ENCODE measurements at places on chromosomes 11 and 22.

- no peak for DNase-seq
Measured at GRCh38 chr22:38613588-38613987, 42.6 kb downstream of the FAM227A start.

- no peak for DNase-seq
Measured at GRCh38 chr11:64608636-64609035, 17.6 kb downstream of the SLC22A12 start.

- DNase-seq = no peak
Measured at GRCh38 chr11:61880031-61880430, 11.3 kb downstream of the FADS3 start.

DNA sequence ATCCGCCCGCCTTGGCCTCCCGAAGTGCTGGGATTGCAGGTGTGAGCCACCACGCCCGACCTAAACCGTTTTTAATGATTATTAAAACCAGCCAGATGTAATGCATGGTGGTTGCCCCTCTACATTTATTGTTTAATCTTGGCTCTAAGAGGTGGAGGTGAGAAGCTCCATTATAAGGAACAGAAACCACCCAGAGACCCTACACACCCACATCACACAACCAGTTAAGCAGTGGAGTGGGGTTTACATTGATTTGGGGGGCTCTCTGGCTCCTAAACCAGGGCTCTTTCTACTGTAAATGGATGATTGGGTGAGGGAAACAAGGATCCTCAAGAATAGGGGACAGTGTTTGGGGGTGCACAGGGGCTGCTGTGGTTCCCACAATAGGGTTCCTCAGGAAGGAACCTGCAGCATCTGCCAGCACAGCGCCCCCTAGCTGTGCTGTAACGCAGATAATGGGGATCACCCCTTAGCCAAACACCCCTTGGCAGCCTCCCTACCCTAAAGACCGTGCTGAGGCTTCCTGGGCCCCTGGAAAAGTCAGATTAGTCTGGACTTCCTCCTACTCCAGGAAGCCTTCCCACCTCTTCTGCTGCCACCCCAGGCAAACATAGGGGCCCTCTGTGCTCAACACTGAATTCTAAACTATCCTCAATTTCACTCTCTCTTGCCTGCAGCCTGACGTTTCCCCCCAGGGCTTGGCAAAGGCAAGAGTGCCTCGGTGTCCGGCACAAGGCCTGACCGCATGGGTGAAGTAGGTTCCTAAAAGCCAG, 2.4 kb downstream of the MPST start:
- no peak for DNase-seq

DNA sequence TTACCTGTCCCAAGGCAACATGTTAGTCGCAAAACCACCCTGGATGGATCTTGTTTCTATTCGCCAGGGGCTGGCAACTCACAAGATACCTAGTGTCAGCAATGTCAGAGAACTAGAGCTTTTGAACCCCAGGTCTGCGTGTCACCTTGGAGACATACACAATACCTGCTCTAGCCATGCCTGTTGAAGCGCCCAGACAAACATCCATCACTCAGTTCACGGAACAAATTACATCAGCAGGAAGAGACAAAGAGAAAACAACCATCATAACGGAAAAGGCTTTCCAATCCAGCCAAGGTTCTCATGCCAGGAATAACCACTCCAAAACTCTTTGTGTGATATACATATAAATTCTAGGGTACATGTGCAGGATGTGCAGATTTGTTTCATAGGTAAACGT, 2.2 kb downstream of the CD59 start:
- no peak for DNase-seq

DNA sequence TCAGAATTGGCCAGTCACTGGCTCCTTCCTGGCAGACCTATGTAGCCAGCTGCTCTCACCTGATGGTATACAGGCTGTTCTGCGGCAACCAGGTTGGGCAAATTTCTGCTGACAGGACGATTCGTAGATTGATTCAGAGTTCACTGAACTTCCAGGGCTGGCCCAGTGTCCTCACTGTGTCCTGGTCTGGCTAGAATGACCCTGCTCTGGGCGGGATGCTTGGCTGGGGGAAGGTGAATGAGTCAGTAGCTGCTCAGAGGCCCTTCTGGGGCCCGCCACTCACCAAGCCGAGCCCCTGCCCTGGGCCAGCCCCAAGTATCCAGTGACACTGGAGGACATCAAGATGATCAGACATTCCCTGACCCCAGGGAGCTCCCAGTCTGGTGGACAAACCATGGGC, 62.9 kb upstream of the WNT11 start:
- no peak for DNase-seq

GRCh38 chr11:47477323-47477722, 28.4 kb upstream of the RAPSN start:
- DNase-seq = no peak

DNA sequence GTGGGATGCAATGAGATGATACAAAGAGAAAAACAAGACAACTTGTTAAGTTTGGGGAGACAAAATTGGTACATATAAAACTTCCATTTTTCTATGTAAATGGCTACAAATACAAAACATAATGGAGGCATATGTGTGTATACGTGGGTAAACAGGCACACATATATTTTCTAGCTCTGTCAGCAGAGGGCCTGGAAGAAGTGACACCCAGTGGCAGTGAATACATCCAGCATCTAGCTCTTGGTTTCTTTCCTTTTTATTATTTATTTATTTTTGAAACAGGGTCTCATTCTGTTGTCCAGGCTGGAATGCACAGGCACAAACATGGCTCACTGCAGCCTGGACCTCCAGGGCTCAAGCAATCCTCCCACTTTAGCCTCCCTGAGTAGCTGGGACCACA, 5.0 kb upstream of the RASL10A start:
- DNase-seq = no peak

- no peak for DNase-seq
Measured at GRCh38 chr11:35139722-35140282, 831 bp downstream of the CD44 start.

GRCh38 chr11:126607776-126608541, 252.5 kb downstream of the ST3GAL4 start:
- DNase-seq = no peak

GRCh38 chr11:130675917-130676316, 227.5 kb downstream of the ADAMTS15 start:
- DNase-seq = no peak

DNA sequence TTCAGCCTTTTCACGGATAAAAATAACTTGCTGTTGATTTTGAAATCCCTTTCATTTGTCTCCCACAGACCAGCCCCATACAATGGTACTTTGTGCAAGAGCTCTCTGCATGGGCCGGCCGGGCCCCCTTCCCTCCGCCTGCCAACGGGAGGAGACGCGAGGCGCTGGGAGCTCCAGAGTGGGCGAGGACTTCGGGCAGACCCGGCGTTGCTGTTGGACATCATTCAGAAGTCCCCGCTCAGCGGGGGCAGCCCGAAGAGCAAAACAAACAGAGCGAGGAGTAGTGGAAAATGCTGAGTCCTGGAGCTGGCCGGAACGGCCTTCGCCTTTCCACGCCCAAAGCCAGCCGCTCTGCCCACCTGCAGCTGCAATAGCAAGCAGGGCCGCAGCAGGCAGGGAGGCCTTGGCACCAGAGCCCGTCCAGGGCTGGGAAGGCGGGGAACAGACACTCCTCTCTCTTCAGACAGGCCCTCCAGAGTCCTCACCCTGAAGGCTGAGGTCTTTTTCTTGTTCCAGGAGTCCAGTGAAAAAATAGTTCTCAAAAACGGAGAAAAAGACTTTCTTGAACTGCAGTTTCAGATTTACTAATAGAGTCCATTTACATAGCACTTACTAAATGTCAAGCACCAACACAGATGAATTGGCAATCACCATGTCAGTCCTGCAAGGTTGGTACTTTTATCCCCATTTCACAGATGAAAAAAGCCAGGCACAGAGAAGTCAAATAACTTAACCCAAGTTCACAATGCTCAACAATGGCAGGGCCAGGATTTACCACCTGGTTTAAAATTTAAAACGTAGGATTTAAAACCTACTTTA, 135.5 kb downstream of the ETS1 start:
- DNase-seq = no peak

DNA sequence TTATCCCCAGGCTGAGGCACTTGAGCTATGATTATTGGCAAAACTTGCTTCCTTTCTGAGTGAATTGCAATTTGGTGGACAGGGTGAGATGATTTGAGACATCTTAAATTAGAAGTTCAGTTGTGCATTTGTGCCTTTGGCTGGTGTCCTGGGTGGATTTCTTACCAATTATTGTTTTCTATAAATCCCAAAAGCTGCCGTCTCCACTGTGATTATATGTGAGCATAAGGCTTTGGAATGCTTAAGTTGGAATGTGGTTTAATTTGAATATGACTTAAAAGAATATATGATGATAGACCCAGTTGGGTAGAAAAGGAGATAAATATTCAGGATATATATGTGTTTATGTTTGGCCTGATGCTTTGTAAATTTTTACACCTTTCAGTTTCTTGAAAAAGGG, 70.0 kb downstream of the EXT2 start:
- DNase-seq = no peak

- DNase-seq = no peak
Measured at GRCh38 chr22:17205432-17205831, 13.8 kb downstream of the ADA2 start.

DNA sequence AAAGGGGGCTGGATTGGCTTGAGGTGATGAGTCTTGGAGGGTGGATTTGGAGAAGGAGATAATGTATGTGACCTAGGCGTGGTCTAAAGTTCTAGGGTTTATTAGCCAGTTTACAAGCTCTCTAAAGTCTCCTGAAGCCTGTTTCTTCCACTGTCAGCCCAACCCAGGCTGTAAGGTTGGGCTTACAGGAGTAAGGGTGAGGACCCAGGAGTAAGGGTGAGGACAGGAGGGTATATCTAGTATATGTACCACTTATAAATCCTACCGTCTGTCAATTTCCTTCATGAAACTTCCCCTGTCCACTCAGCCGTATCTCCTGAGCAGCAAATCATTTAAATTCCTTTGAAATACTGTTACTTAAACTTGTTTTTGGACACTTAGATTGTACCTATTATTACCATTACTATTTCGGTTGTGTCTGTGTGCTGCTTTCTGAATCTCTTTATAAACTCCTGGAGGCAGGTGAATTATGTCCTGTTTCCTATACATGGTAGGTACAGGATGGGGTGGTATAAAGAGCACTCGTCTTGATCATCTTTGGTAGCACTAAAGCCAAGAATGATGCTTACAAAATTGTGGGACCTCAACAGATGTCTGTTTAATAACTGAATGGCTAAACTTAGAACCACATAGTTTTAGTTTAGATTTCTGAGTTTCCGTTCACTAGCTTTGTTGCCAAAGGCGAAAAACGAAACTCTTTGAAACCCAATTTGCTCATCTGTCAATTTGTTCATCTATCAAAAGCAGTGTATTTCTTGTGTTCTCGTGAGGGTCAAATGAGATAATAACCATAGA, 192.0 kb downstream of the GRIK4 start:
- DNase-seq = no peak

GRCh38 chr22:49295851-49296560, 531.7 kb downstream of the BRD1 start:
- no peak for DNase-seq

DNA sequence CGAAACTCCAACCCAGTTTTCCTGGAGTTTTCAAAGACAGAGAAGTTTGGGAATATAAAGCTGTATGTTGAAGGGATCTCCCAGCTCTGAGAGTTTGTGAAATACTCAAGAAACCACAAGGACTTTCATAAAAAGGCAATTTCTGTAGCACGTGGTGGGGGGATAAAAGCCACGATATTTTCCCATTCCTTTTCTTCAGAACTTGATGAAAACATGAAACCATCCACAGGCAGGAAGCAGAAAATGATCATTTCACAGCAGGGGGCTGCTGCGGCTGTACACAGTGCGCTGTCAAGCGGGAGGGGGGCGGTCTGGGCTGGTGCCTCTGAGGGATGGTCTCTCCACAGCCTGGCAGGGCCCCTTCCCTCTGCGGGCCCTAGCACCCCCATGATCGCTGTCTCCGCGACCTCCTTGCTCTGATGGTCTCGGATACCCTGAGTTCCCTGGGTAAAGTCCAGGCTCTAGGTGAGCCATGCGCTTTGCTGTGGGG, 423.2 kb downstream of the MN1 start:
- DNase-seq = peak; percentile 62

- DNase-seq = no peak
Measured at GRCh38 chr11:7900686-7901085, 30.4 kb downstream of the OR10A6 start.

GRCh38 chr11:95147364-95147905, 57.8 kb downstream of the ENDOD1 start:
- DNase-seq = peak; percentile 84

- DNase-seq = no peak
Measured at GRCh38 chr22:44261861-44262595, 50.7 kb downstream of the SHISAL1 start.

GRCh38 chr11:110433393-110434333, 3.9 kb downstream of the FDX1 start:
- no peak for DNase-seq

- DNase-seq = no peak
Measured at GRCh38 chr11:42975180-42975529, 336.6 kb upstream of the API5 start.

DNA sequence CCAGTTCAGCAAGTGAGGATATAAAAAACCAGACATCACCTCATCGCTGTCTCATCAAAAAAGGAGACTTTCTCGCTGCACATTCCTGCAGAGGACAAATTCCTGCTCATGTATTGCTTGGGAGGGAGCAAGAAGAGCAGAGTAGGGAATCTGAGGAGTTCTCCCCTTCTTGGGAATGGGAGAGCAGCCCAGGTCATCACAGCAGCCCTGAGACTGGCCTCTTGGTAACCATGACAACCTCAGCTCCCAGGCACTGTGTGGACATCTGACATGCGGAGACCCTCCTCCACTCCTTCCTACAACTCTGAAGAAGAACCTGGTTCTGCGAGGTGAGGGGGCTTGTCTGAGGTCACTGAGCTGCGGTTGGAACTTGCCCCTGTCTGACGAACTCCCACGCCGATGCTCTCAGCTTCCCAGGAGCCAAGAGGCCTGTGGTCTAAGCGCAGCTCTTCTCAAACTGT, 17.9 kb downstream of the RFPL1 start:
- DNase-seq = peak; percentile 20

Data from fibroblast of skin of left biceps (primary cell).